ENCODE measurements at places on chromosomes 16 and 17.

DNA sequence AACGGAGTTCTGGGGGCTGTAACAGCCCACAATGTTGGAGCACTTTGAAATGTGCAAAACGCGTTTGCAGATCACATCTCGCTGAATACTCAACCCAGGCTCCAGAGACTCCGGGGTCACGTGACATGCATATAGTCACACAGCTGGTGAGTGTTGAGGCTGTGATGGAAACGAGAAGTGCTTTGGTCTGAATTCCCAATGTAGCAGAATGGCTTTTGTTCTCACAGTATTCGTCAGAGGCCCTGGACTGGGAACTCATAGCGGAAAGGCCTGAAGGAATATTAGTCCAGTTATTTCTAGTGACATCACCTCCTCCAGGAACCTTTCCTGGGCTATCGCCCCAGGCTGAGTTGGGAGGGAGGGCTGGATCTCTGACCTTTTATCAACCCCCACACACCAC lies 95.8 kb upstream of the CRHR1 start:
- DNase-seq = no peak

DNA sequence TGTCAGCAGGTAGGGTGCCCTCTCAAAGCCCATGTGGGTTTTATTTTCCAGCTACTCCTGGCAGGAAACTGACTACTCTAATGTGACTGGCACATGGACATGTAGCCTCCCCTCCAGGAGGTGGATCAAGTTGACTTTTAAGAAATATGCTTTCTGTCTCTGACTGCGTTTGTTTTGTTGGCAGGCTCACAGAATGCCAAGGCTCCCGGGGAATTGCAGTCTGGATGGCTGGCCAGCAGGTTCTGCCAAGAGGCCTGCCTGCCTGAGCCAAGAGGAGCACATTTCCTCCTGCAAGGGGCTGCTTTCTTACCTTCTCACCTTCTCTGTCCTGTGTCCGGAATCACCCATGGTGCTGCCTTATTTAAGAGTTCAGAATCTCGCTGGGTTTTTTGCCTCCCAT lies 217.3 kb upstream of the ERCC4 start:
- no peak for DNase-seq

DNA sequence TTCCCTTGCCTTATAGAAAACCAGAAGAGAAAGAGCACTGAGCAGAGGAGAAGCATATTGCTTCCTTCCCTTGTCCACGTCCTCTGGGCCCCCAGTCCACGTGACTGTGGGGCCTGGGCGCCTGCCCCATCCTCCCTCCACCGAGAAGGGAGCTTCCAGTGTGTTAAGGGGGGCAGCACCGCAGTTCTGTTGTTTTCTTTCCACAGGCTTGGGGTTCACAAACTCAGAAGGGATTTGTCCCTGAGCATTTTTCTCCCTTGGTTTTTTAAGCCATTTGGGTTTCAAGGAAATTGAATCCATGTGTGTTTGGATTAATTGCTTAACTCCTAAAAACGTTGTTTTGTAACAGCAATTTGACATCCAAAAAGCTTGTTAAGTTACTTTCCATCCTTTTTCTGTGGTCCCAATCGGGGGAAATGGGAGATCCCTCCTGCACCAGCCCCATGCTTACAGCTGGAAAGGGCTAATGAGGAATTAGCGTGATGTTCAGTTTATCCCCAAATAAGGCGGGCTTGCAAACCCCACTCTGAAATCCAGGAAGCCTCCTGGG lies 347.5 kb upstream of the TNRC6C start:
- DNase-seq = no peak

- no peak for DNase-seq
These were observed 5.6 kb upstream of the ULK2 start for GRCh38 chr17:19873346-19873745.

DNA sequence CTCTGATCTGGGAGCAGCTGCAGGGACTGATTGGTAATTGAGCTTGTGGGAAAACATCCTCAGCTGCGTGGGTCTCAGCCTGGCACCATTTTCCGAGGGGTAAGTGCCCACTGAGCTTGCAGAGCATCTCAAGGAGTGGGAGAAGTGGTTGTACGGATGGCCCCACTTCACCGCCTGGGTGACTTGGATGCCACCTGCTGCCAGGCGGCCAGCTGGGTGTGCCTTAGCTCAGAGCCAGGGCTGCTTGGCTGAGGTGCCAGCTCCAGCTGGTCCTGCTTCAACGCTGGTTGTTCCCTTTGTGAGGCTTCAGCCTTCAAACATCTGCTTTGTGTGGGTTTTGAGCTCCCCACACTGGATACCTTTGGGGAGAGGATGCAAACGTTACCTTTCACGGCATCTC lies 482.7 kb upstream of the EEF2KMT start:
- DNase-seq = no peak

All from neuronal stem cell (in vitro differentiated cells).